ENCODE measurements at places on chromosomes 4 and X.

- no peak for DNase-seq
Measured at GRCh38 chr4:108313546-108314339, 145.0 kb upstream of the LEF1 start.

GRCh38 chr4:156255230-156256007, 301.8 kb upstream of the CTSO start:
- DNase-seq, result no peak

- DNase-seq, result no peak
Measured at GRCh38 chrX:88988796-88989195, 241.8 kb downstream of the CPXCR1 start.

DNA sequence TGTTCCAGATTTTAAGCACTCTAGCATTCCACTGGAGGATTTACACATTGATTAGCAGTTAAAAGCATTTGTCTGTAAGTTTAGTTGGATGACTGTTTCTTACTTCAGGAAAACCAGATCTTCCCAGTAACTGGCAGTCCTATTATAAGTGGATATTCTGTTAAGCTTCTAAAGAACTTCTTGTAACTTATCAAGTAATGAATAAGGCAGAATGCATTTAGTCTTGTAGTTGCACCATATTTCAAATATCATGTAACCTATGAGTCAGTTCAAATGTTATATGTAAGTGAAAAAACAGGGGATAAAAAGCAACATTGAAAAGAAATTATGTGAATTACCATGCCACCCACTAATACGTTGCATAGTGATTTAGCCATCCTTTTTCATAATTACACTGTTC, 30.2 kb upstream of the TENM3 start:
- no peak for DNase-seq

DNA sequence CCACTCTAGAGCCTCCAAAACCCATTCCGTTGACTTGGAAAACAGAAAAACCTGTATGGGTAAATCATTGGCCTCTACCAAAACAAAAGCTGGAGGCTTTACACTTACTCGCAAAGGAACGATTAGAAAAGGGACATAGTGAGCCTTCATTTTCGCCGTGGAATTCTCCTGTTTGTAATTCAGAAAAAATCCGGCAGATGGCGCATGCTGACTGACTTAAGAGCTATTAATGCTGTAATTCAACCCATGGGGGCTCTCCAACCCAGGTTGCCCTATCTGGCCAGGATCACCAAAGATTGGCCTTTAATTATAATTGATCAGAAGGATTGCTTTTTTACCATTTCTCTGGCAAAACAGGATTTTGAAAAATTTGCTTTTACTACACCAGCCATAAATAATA, 60.8 kb downstream of the ZNF732 start:
- DNase-seq, result peak; percentile 73

DNA sequence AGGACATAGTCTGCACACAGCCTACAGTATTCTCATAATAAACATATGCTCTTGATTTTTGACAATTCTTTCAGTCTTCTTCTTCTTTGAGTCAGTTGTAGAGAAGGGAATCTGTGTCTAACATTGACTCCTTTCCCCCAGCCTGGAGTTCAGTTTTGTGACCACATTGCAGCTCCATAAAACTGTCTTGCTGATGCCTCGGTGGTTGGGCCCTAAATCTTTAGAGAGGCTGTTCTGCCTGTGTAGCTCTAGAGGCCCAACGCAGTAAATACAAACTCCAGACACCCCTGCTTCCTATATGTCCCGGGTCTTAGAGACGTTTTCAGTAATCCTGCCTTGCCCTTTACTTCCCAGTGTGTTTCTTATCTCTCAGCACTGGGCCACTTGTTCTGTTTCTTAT, 639.5 kb upstream of the AADAT start:
- DNase-seq, result no peak

DNA sequence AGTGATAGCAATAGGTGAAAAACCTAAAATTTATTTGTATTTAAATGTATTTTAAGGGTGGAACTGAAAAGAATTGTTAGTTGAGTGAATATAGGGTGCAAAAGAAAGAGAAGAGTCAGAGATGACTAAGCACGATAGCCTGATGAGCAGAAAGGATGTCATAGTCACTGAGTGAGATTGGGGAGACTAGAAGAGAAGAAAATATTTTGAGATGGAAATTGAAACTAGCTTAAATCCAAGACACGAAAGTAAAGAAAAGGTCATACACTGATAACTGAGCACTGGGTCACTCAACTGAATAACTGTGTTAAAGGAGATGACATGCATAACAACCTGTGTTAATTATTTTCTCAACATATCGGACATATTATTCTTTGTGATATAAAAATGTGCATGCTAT, 55.5 kb downstream of the SPANXN4 start:
- DNase-seq, result no peak

DNA sequence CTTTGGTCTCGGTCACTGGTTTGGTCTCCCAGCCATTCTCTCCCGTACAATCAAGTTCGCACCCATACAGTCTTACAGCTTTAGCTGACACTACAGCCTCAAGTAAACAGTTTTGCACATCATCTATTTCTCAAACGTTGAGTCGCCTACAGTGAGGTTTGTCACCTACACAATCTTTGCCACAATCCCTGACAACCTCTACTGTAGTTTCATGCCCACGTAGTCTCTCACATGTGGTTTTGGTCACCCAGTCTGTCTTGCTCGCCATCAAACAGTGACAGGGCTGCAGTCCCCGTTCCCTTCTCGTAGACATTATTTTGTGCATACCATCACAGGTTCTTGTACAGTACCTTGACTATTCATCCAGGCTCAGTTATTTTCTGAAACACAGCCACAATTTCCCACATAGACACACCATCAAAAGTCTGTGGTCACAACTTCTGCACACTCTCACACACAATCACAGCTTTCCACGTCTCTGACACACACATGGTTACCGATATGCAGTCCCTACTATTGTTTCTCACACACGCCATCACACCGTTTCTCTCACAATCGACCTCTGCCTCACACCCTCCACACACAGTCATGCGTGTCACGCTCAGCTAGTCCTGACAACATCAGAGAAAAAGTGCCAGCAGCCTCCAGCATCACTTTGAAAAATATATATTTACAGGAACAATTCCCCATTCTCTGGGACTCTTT, 5.3 kb upstream of the CFP start:
- peak; percentile 16 for DNase-seq

GRCh38 chrX:56569378-56570057, 6.1 kb downstream of the UBQLN2 start:
- DNase-seq, result peak; percentile 43

GRCh38 chr4:141309874-141310273, 89.2 kb downstream of the ZNF330 start:
- DNase-seq, result no peak

DNA sequence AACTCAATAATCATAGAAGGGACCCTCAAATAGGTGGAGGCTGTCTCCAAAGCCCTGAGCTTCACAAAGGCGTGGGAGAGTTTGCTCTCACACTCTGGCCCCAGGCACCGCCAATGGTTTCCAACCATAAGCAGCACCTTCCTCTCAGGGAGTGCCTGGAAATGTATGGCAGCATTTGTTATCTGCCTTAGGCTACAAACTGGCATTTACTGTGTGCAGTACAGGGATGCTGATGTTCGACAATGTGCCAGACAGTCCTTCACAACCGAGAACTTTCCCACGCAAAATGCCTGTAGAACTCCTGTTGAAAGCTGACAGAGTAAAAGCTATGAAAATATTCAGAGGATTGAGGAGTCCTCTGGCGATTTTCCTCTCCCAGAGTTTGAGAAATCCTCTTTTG, 55.7 kb upstream of the CDKN2AIP start:
- DNase-seq, result no peak

DNA sequence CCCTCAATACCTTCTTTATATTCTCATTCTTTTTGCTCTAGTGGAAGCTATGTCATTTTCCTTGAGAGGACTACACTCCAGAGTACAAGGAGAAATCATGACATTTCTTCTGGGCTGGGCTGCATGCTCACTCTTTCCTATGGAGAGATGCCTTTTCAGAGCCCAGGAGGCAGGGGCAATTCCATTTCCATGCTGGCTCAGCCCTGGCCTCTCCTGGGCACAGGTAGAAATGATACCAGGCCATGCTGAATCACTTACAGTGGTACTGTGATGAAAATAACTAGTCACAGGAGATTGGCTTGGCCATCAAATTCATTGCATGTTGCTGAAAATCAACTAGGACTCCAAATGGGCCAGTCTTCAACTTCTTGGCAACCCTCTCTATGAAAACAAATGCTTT, 34.0 kb upstream of the PPARGC1A start:
- DNase-seq, result no peak

- no peak for DNase-seq
Measured at GRCh38 chr4:35052546-35052945, 1191.8 kb downstream of the ARAP2 start.

GRCh38 chr4:176794651-176795050, 1.9 kb upstream of the VEGFC start:
- no peak for DNase-seq

DNA sequence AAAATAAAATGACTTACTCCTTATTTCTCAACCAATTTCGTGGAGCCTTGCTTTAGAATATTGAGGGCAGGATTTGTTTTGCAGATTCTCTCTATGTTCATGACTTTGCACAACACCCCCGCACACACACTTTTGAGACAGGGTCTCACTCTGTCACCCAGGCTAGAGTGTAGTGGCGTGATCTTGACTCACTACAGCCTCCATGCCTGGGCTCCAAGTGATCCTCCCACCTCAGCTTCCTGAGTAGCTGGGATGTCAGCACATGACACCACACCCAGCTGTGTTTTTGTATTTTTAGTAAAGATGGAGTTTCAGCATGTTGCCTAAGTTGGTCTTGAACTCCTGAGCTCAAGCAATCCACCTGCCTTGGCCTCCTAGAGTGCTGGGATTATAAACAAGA, 12.0 kb downstream of the CT47C1 start:
- peak; percentile 60 for DNase-seq

GRCh38 chr4:168877511-168878491, 132.3 kb downstream of the CBR4 start:
- DNase-seq, result peak; percentile 62

- no peak for DNase-seq
Measured at GRCh38 chr4:93751411-93751810, 77.1 kb upstream of the ATOH1 start.

- no peak for DNase-seq
Measured at GRCh38 chrX:153596981-153597750, 1.8 kb downstream of the CCNQ start.

DNA sequence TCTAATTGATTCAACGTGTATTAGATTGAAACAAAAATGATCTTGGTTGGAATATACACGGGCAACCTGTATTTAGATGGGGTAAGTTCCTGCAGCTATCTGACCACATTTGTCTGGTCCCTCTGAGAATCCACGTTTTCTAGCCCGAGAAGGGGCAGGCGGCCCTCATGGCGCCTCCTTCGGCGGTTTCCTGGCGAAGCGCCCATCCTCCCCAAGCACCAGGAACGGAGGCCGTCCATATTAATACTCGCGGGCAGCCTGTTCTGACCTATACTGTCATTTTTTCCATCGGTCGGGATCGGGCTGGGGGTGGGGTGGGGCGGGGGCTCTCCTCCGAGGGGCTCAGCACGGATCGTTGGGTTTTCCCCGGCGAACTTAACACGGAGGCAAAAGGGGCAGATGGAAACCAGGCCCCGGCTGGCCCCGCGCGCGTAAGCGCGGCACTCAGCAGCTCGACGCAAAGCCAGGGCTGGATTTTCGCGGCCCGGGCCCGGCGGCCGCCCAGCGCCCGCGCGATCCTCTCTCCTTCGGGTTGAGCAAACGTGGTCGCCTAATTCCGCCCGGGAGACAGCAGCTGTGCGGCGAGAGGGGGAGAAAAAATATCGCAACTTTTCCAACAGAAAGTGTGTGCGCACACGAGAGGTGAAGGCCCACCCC, 77.2 kb upstream of the BCOR start:
- DNase-seq, result peak; percentile 37

GRCh38 chrX:64198036-64198435, 7.5 kb downstream of the AMER1 start:
- DNase-seq, result no peak

DNA sequence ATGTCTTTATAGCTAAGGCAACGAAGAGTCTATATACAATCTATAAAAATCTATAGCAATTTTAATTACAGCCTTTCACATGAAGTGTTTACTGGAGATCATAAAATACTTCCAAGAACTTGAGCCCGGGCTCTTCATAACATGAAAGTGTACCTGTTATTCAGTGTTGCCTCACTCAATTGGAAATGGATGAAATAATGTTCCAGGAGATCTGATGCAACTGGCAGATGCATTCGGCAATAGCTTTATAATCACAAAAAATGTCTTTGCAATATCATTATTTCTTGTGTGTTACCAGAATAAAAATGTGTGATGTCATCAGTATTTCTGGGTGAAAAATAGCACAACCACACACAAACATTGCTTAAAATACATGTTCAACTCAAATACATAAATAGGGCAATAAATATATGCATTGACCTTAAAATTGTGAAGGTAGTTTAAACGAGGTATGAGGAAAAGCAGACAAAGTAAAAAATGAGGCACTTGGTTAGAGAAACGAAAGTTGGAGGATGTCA, 1266.8 kb upstream of the PCDH7 start:
- DNase-seq, result no peak

DNA sequence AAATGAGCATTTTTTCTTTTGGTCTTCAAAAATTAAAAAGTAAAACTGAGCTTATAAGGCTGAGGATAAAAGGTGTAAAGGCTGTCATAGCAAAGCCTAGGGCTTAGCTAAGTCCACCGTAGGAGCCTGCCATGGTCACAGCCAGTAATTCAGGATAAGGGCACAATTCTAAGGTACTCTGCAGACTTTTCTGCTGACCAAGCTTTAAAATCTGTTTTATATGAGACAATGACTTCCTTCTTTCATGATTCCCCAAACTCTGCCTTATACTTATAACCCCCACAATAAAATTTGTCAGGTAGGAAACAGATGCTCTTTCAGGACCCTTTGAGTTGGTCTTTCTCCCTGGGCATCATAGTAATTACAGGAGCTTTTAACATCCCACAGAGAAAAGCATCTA, 138.5 kb downstream of the COL4A6 start:
- DNase-seq, result no peak

DNA sequence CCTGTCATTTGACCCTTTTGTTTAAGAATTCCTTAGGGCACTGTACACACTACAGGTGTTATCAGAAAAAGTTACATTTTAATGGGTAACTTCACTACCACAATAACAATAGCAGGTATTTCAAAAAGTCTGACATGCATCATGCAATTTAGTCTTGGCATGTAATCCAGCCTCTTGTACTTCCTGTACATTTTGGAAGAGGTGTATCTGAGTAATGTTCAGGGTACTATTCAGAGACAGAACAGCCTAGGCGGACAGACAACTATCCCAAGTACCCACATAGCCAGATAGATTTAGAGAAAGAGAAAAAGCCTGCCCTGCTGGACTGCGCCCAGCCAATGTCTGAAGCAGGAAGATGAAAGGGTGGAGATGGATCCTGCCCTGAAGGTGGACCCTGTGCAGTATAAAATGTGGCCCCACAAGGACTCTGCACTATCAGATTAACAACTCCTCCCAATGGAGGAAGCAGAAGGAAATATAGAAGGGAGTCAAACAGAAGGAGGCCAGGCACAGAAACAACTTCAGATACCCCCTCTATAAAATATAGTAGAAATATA, 8.5 kb downstream of the UGT2B7 start:
- no peak for DNase-seq

Data from suppressor macrophage (primary cell).